Omental fat pad (tissue), 4 donors: ENCODE measurements at places on chromosomes 7 and 10. TPM values are rescaled to one million over a fixed set of nuclear protein-coding genes. Genes with fewer than 3 reads are reported as not detected.

The PLAC9 gene
- 18.4 TPM for total RNA-seq

The FLNC gene
- total RNA-seq = 7.7 TPM

The COL1A2 gene
- 263 TPM for total RNA-seq

The NODAL gene
- total RNA-seq = not detected

The CYP3A5 gene
- 7.7 TPM for total RNA-seq

The SAMD9L gene
- 18.0 TPM for total RNA-seq

The NYAP1 gene
- total RNA-seq = 0.63 TPM

The GIMAP1 gene
- total RNA-seq = 32.2 TPM
